H7 (cell line): ENCODE measurements at places on chromosomes 2 and 18. TPM values are rescaled to one million over a fixed set of nuclear protein-coding genes. Genes with fewer than 3 reads are reported as not detected.

DNA sequence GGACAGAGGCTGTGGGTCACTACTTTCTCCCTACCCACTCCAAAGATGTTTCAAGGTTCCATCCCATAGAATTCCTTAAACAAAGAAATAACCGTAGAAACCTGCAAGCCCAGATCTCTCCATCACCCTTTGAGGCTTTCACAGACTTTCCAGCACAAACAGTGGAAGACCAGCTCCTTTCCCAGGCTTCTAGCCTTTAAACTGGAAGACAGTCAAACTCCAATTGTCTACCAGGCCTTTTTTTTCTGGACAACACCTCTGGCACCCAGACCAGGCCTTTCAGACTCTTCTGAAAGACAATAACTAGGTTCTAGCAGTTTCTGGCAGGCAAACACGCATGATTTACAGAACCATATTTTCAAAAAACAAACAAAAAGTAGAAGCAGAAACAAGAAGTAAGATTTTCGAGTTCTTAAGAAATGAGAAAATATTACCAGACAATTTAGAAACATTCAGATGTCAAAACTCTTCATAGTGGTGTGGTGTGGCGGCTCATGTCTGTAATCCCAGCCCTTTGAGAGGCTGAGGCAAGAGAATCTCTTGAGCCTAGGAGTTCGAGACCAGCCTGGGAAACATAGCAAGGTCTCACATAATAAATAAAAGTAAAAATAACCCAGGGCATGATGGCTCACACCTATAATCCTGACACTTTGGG is 106.8 kb upstream of the MSH2 start:
- no peak for DNase-seq

DNA sequence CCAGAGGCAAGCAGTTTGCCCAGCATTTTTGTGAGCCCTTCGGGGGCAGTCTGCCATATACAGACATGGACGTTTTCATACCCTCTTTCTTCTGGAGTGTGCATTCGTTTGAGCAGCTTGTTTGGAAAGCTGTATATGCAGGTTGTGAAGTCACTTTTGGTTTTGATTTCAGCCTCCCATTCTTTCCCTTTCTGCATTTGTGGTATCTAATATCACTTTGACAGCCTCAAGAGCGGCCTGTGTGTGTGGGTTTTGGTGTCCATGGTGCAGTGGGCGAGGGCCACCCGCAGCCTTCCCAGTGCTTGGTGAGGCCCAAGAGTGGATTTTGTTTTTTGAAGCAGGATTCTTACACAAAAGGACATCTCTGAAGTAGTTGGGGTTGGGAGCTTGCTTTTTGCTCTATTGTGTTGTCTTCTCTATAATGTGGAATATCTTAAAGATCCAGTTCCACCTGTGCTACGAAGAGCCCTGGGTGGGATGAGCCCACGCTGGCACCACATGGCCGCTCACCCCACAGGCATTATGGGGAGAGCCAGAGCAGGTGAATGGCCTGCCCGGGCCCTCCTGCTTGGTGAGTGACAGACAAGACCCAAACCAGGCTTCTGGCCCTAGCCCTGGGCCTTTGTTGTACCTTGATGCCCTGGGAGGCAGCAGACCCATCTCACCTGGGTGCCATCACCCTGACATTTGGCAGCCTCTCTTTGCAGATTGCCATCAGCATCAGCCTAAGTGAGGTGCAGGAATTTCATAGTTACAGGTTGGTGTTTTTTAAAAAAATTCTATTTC is 29.5 kb downstream of the INPP4A start:
- no peak for DNase-seq

DNA sequence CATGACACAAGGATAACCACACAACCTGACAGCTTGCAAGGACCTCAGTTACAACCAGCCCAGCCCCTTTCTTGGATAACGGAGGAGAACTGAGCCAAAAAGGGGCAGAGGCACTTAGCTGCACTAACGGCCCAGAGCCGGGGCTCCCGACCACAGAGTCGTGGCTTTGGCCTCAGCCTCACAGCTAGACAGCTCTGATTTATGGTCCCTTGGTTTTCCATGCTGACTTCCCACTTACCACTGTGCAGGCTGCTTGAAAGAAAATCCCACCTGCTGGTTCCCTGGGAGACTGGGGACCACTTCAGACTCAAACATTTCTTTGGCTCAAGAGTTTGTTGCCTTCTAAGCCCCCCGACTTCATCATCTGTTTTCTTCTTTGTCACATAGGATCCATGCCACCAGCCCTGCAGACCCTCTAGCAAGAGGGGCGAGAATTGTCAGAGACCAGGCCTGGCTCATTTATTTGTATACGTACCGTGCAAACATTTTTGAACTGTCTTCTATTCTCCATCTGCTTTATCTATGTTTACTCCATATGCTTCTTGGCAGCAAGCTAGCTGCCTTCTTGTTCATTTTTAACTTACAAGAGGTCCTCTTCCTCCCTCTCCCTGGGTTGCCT is 352.6 kb upstream of the MYT1L start:
- no peak for DNase-seq

The DSEL gene
- total RNA-seq, result 9.4 and 9.7 TPM in 2 replicates

- no peak for DNase-seq
These were observed 40.9 kb downstream of the DSG2 start for GRCh38 chr18:31538837-31539236.
